SJSA1 (cell line): ENCODE measurements at places on chromosomes 2 and 18.

DNA sequence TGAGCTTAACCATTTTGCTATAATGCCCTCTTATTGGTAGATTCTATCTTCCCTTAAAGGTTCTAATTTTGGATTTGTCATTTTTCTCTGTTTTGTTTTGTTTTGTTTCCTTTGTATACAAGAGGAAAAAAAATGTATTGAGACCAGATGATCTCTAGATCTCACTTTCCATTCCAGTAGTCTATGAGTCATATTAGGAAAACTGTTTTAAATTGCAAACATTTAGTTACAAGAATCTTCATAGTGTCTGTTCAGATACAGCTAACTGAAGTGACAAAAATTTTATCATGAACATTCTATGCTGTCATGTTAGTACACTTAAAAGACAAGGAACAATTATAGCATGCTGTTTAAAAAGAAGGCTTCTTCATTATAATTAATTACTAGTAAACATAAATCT is 322.8 kb downstream of the LRRTM4 start:
- DNase-seq, result no peak

- DNase-seq, result no peak
Observed at GRCh38 chr2:114661971-114662939, 219.8 kb downstream of the DPP10 start.

DNA sequence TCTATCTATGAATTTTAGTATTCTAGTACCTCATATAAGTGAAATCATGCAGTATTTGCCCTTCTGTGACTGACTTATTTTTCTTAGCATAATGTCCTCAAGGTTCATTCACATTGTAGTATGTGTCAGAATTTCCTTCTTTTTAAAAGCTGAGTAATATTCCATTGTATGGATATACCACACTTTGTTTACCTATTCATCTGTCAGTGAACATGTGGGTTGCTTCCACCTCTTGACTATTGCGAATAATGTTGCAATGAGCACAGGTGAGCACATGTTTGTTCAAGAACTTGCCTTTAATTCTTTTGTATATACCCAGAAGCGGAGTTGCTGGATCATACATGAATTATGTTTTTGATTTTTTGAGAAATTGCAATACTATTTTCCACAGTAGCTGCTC is 187.4 kb upstream of the RBMS1 start:
- no peak for DNase-seq

DNA sequence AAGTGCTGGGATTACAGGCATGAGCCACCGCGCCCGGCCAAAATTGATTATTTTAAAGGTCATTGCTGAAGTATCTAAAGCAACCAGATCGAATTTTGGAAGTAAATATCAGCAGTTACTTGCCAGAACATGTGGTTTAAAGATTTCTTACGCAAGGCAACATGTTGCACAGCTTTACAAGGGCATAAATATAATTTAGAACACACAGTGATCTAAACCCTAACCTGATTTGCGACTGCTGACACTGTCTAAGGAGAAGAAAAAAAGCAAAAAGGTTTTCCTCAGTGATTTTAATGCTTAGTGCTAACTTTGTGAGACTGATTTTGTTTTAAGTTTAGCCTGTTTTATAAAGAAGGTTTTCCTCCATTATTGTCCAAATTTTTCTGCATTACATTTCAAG is 569.9 kb upstream of the LINC00305 start:
- DNase-seq, result no peak

DNA sequence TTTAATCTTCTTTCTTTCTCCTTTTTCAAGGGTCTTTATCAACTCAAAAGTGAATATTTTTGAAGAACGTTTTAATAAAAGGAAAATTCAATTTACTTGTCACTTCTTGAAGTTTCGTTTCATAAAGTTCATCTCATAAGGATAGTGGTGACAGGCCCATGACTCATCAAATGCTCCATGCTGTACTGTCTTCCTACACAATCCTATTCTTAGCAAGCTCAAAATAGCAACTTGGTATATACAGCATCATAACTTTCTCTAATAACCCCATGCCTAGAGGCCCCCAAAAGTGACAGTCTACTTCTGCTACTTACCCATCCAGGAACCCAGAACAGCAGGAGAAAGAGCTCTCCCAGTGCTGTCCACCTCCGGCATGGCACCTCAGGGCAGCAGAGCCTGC is 7.7 kb downstream of the FBXO15 start:
- no peak for DNase-seq

DNA sequence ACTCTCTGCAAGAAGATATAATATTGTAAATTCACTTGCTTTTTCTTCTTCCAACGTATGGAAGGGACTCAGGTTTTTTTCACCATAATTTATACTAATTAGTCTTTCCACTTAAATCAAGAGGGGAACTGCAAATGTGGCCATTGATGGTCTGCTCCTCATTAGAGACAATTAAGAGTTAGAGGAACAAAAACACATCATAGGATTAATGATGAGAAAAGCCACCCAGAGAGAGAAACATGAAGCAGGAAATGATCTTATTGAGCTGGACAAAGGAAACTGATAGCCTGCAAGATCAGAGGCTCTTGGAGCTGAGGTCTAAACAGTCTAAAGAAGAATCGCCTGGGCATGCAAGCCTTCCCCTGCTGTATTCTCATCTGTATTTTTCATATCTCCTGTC is 151.2 kb upstream of the NRP2 start:
- no peak for DNase-seq

DNA sequence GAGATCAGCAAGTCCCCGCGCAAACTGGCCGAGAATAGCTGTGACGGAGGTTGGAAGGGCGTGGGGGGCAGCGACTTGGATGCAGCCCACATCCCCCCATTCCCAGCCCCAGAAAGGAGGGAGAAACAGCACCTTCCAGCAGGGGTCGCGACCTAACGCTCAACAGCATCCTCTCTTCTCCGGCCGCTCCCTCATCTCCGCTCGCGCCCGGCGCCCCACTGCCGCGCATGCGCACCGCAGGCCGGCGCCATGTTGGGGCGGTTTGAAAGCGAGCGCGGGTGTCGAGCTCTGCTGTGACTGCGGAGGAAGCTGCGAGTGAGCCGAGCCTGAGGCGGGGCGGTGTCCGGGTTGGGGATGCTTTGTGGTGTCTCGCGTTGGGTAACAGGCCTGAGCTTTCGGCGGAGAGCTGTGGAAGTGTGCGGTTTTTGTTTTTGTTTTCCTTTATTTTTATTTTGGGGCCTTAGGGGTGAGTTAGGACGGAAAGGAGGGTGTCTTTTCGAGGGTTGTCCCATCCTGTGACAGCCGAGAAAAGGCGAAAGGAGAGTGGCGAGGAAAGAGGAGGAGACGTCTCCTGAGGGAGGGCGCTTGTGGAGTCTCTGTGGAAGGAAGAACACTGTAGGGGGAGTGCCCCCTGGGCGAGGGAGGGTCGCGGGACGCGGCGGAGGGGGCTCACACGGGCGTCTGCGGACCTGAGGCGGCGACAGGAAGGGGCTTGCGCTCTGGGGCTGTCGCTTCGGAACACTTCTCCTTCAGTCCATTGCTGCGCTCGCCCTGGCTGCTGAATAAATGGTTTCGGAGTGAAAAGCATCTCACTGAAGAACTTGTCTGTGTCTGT is at the start of the genes C18orf54 and STARD6:
TSS of gene C18orf54 (plus strand) at position 247 of the 835 bp plus-strand sequence. CDS start 2,667 bp downstream, outside the sequence.
TSS of gene STARD6 (minus strand) at position 199 of the 835 bp plus-strand sequence. CDS start 3,285 bp downstream, outside the sequence.
- peak; percentile 94 for DNase-seq

DNA sequence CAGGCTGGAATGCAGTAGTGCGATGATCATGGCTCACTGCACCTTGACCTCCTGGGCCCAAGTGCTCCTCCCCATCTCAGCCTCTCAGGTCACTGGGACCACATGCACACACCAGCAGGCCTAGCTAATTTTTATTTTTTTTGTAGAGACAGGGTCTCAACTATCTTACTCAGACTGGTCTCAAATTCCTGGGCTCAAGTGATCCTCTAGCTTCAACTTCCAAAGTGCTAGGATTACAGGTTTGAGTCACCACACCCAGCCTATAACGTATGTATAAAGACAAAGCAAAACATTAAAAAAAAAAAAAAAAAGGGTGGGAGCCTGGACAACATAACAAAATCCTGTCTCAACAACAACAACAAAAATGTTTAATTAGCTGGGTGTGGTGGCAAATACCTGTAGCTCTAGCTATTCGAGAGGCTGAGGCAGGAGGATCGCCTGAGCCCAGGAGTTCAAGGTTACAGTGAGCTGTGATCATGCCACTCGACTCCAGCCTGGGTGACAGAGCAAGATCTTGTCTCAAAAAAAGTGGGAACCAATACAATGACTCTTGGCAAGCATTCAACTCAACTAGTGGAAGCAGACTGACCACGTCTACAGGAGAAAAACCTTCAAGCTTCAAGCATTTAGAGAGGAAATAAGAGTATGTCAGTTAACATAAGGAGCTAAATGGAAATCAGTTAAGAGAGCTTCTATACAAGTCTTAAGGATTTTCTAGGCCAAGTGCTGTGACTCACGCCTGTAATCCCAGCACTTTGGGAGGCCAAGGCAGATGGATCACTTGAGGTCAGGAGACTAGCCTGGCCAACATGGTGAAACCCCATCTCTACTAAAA is 2.6 kb downstream of the GTF3C2 start:
- no peak for DNase-seq

DNA sequence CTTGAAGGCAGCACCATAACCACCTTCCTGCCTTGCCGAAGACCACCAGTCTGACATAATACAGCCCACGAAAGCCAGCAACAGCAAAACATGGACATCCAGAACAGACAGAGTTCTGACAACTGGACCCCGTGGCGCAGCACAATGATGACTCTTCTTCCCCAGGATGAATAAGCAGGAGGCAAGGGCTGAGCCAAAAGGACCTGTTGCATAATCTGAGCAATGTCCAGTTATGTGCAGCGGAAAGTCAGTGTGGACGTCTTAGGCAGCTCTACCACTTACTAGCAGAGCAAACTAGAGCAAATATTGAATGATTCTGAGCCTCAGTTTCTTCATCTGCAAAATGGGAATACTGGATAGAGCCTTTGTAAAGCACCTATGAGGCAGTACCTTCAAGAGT is 225.1 kb downstream of the ZBTB7C start:
- DNase-seq, result no peak

DNA sequence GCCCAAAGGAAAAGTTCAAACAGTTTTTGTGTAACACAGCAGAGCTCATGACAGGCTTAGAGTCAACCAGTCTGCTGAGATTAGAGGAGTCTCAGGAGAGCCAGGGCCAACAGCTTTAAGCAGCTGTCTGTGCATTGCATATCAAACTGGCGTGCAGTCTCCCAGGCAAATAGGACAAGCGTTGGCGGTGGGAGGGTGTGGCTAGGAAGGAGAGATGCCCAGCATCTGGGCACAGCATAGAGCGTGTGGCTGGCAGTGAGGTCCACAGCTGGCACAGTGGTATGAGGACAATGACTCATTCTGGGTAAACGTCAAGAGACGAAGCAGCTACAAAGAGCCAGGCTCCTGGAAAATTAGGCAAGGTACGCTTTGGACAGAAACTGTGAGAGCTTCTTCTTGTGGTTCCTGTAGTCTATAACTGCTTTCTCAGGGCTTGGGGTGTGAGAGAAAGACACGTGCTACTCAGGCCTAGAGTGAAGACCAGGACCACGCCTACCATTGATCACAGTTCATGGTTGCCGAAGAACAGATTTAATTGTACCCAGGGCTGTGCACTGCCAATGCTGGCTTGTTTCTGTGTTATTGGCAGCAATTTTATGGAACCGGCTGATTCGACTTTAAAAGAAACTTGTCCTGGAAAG is 14.8 kb downstream of the ZAP70 start:
- no peak for DNase-seq

- no peak for DNase-seq
Observed at GRCh38 chr2:32688541-32688940, 60.7 kb downstream of the TTC27 start.

DNA sequence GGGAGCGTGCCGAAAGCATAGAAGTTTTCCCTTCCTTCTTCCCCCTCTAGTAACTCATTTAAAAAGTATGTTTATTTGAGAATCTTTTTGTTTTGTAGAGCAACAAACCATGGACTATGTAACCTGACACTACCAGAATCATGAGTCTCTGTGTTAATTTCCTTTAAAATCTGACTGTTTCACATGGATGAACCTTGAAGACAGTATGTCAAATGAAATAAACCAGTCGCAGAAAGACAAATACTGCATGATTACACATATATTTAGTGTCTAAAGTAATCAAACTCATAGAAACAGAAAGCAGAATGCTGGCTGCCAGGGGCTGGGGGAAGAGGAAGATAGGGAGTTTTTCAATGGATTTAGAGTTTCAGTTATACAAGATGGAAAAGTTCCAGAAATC is 32.3 kb downstream of the PTPN2 start:
- no peak for DNase-seq

DNA sequence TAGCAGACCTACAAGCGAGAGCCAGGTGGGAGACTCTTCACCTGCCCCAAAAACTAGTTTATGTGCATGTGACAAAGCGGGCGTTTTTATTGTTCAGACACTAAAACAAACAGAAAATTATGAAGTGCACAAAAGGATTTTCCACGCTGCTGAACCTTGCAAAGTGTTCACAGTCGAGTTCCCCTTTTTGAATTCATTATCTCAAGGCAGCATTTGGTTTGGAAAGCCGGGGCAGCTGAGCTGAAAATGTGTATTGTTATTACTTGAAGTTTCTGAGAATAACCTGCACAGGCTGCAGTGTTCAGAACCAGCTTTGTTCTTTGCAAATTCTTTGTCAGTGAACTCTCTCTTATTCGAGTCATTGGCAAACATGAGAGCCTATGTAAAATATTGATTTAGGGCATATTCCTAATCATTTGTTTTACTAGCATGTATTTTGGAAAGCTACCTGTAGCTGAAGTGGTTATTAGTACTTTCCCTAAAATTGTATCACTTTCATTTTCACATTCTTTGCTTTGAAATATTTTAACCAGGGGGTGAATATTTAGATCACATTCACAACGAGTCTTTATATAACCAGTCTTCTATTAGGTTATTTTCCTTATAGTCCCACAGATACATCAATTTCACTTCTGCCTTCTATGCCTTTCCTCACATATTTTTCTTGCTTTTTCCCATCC is 59.5 kb downstream of the LRRTM1 start:
- no peak for DNase-seq

- DNase-seq, result no peak
Observed at GRCh38 chr2:210480079-210480478, 3.5 kb upstream of the LANCL1 start.

DNA sequence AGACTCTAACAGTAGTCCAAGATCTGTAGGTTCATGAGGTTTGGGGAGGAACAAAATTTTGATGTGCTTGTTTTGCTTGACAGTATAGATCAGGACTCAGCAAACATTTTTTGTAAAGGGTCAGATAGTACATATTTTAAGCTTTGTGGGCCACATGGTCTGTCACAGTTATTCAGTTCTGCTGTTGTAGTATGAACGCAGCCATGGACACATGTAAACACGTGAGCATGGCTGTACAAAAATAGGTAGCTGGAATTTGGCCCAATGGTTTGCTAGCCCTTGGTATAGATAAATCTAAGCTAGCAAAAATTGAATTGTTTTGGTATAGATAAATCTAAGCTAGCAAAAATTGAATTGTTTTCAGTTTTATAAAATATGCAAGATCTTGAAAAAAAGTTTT is 120.5 kb downstream of the HIBCH start:
- no peak for DNase-seq

DNA sequence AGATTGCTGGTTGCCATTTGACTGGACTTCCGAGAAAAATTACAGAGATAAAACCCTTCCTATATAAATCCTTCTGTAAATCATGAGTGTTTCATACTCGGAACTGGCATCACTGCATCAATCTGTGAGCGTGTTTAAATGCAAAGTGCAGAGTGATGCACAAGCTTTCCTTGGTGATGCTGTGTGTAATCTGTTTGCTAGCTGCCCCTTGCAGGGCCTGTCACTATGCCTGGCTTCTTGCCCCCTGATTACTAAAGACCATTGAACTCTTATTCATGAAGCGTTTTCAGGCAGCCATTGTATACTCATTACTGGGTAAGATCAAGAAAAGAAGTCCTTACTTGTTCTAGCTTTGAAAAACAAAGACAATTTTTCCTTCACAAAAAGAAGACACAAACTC is 266.9 kb upstream of the FANCL start:
- DNase-seq, result no peak

- DNase-seq, result no peak
Observed at GRCh38 chr18:31680831-31681568, 3.4 kb downstream of the B4GALT6 start.
